ENCODE measurements at places on chromosomes 5 and 9. TPM values are rescaled to one million over a fixed set of nuclear protein-coding genes. Genes with fewer than 3 reads are reported as not detected.

The SPATA31E1 gene
- total RNA-seq = not detected

The UBE2QL1 gene
- total RNA-seq = 1.6 TPM

- no peaks in the 10 kb centered on the region for H3K4me1 ChIP-seq
- no peak for DNase-seq
These were observed 20.2 kb downstream of the CDH6 start for GRCh38 chr5:31213705-31214121.

The PTGDS gene
- total RNA-seq = 10.4 TPM

DNA sequence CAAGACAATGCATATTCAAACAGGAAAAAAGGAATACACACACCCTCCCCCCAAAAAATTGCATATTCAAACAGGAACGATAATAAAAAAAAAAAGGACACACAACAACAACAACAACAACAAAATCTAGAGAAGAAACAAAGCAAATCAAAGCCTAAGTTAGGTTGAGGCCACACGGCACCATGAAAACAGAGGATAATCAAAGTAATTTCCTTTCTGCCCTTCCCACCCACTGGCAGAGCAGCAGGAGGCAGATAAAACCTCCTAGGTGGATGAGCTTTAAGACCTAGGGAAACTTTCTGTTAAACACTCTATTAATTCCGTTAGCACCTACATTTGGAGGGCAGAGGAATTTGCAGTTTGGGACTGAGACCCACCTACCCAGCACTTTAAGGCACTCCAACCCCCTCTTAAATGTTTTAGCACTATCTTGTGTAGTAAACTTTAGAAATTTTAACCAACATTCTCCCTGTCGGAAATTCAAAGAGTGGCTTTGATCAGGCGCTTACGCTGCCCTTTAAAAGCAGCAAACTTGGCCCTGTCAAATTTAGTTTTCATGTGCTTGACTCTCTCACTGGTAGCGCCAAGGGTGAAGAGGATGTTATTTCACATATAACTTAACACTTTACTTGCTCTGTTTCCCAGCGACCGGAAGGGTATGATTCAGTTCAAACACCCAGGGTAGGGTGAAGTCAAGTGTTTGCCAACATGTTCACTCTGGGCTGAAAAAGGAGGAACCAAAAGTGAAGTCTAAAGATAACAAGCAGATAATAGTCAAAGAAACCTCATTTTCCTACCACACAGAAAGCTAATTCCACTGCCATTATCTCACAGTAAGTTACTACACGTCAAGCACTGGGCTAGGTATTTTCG, 9.2 kb downstream of the ENC1 start:
- DNase-seq = no peak
- H3K36me3 ChIP-seq = peaks cover 31% of the 10 kb centered on the region
- H3K27me3 ChIP-seq = no peaks in the 10 kb centered on the region
- no peak overlapping the region for H3K4me3 ChIP-seq

The AK3 gene
- 120 TPM for total RNA-seq

DNA sequence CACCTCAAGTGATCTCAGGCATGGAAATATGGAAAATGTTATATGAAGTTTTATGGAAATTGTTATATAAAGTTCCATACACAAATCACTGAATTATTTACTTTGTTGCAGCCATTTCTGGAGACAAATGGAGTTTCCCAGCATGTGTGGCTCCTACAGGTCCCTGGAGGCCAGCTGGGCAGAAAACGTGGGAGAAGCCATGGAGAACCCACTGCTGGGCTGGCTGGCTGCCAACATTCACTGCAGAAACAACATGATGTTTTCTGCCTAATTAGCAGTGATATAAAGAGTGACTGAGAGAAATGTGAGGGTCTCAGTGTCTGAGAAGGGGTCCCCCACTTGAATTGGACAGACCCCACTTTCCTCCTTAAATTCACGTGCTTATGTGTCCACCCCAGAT, 208.8 kb upstream of the IRX2 start:
- no peak overlapping the region for H3K27ac ChIP-seq
- H3K27me3 ChIP-seq = no peaks in the 10 kb centered on the region
- H3K36me3 ChIP-seq = no peaks in the 10 kb centered on the region
- no peak for DNase-seq
- no peak overlapping the region for H3K4me3 ChIP-seq

DNA sequence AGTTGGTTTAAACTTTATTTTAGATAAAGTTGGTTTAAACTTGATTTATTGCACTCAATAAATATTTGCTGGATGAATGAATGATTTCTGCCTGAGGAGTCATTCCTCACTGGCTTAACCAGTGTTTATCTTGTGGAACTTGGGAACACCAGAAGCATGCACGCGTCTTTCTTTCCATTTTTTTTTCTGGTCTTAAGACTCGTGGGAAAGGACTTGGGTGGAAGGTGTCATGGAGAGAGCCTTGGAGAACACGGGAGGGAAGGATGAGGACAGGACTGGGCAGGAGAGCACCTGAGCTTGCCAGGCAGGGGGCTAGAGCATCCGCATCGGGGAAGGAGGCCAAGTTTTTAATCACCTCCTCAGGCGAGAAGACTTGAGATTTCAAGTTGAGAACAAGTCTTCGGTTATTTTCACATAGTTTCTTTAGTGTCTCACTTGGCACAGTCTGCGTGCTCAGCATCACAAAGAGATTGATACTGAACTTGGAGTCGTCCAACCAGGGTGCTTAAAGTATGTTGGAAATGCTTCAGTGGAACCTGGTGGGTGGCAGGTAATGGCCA, 144.2 kb downstream of the PDZD2 start:
- no peak for DNase-seq
- no peaks in the 10 kb centered on the region for H3K27me3 ChIP-seq
- H3K4me3 ChIP-seq = no peak overlapping the region
- no peaks in the 10 kb centered on the region for H3K4me1 ChIP-seq
- no peaks in the 10 kb centered on the region for H3K36me3 ChIP-seq
- no peak overlapping the region for H3K27ac ChIP-seq
